A549 treated with Mapracorat at 1 μM for 4 hours (cell line): ENCODE measurements at places on chromosomes 13 and 19. TPM values are rescaled to one million over a fixed set of nuclear protein-coding genes. Genes with fewer than 3 reads are reported as not detected.

EMP3 gene
- 431 to 510 TPM (median 452 TPM) in 5 replicates for total RNA-seq

ALDH16A1 gene
- total RNA-seq, result 14.4 to 28.1 TPM (median 24.4 TPM) in 5 replicates

ACP5 gene
- 0.16 to 0.72 TPM (median 0.28 TPM) in 3 of 5 replicates, not detected in the others for total RNA-seq

SYCN gene
- not detected in 5 replicates for total RNA-seq

WDR88 gene
- total RNA-seq, result 0.31 TPM in 1 of 5 replicates, not detected in the others

CD209 gene
- total RNA-seq, result not detected in 5 replicates

CD22 gene
- total RNA-seq, result 0.85 to 1.8 TPM (median 0.98 TPM) in 5 replicates

MIPEP gene
- total RNA-seq, result 17.5 to 27.1 TPM (median 24.9 TPM) in 5 replicates

KLK5 gene
- not detected in 5 replicates for total RNA-seq

KIR2DL4 gene
- total RNA-seq, result not detected in 5 replicates

CD320 gene
- 61.6 to 97.9 TPM (median 94.6 TPM) in 5 replicates for total RNA-seq

CEACAM8 gene
- not detected in 5 replicates for total RNA-seq

FGF9 gene
- not detected in 5 replicates for total RNA-seq

KCTD15 gene
- total RNA-seq, result 38.2 to 61.6 TPM (median 60.4 TPM) in 5 replicates

FUT2 gene
- not detected in 5 replicates for total RNA-seq

ZNF888 gene
- total RNA-seq, result 0.04 TPM in 1 of 5 replicates, not detected in the others

ZNF558 gene
- total RNA-seq, result 5.0 to 6.8 TPM (median 6.2 TPM) in 5 replicates

BSG gene
- 634 to 727 TPM (median 703 TPM) in 5 replicates for total RNA-seq

KLK8 gene
- not detected in 5 replicates for total RNA-seq

SIGLEC5 gene
- total RNA-seq, result not detected in 5 replicates

GRIK5 gene
- total RNA-seq, result 0.33 to 0.53 TPM (median 0.43 TPM) in 5 replicates

ZNF726 gene
- 0.48 to 0.78 TPM (median 0.61 TPM) in 5 replicates for total RNA-seq

SPATA13 gene
- 6.7 to 10.0 TPM (median 7.7 TPM) in 5 replicates for total RNA-seq

VAV1 gene
- 6.1 to 7.9 TPM (median 7.2 TPM) in 5 replicates for total RNA-seq

LENG1 gene
- 6.6 to 8.4 TPM (median 7.9 TPM) in 5 replicates for total RNA-seq

ZNF480 gene
- total RNA-seq, result 7.0 to 16.7 TPM (median 16.1 TPM) in 5 replicates

NALCN gene
- 3.2 to 4.6 TPM (median 4.1 TPM) in 5 replicates for total RNA-seq

KIR2DL1 gene
- not detected in 5 replicates for total RNA-seq

ZBTB32 gene
- total RNA-seq, result not detected in 5 replicates

CDX2 gene
- total RNA-seq, result 0.57 to 1.4 TPM (median 0.60 TPM) in 5 replicates

PLEKHF1 gene
- total RNA-seq, result 7.0 to 9.1 TPM (median 8.0 TPM) in 5 replicates

MIER2 gene
- 14.0 to 23.9 TPM (median 19.6 TPM) in 5 replicates for total RNA-seq

PTGIR gene
- total RNA-seq, result 0.06 to 0.10 TPM (median 0.06 TPM) in 3 of 5 replicates, not detected in the others

CRB3 gene
- 3.1 to 5.0 TPM (median 4.8 TPM) in 5 replicates for total RNA-seq

FLT1 gene
- 0.02 to 0.04 TPM in 2 of 5 replicates, not detected in the others for total RNA-seq

CYP4F3 gene
- 2.3 to 4.0 TPM (median 3.3 TPM) in 5 replicates for total RNA-seq

PRSS57 gene
- 0.18 to 0.23 TPM in 2 of 5 replicates, not detected in the others for total RNA-seq

ZNF331 gene
- 11.3 to 14.2 TPM (median 12.8 TPM) in 5 replicates for total RNA-seq

OR10H1 gene
- total RNA-seq, result not detected in 5 replicates

CCDC70 gene
- not detected in 5 replicates for total RNA-seq

CELF5 gene
- total RNA-seq, result 0.32 to 0.59 TPM (median 0.48 TPM) in 5 replicates

RGL3 gene
- total RNA-seq, result 1.1 to 3.0 TPM (median 1.7 TPM) in 5 replicates

TPTE2 gene
- not detected in 5 replicates for total RNA-seq

BRME1 gene
- 0.38 to 1.6 TPM (median 0.49 TPM) in 3 of 5 replicates, not detected in the others for total RNA-seq

CCNA1 gene
- total RNA-seq, result 0.30 to 0.69 TPM (median 0.41 TPM) in 5 replicates

RAB3A gene
- 0.41 to 1.1 TPM (median 0.77 TPM) in 5 replicates for total RNA-seq
